ENCODE measurements at places on chromosomes 2 and 18. TPM values are rescaled to one million over a fixed set of nuclear protein-coding genes. Genes with fewer than 3 reads are reported as not detected.

GNAL gene
- 1.2 TPM for total RNA-seq

NT5C1B gene
- not detected for total RNA-seq

ALMS1 gene
- total RNA-seq, result 20.4 TPM

RGPD5 gene
- total RNA-seq, result 59.3 TPM

ARHGAP28 gene
- total RNA-seq, result not detected

INHBB gene
- not detected for total RNA-seq

FBLN7 gene
- total RNA-seq, result 0.38 TPM

RAD51AP2 gene
- total RNA-seq, result not detected

ABCB11 gene
- total RNA-seq, result not detected

TCF7L1 gene
- 0.14 TPM for total RNA-seq

TDRD15 gene
- 0.07 TPM for total RNA-seq

BMP10 gene
- not detected for total RNA-seq

MAP3K19 gene
- not detected for total RNA-seq

GRCh38 chr2:138919120-138919747 is 139.0 kb upstream of the NXPH2 start:
- no peak for DNase-seq

GRCh38 chr2:113225263-113226259 is 51.8 kb downstream of the PSD4 start:
- DNase-seq, result no peak

GRCh38 chr2:129857200-129857599 is 122.3 kb upstream of the RAB6C start:
- DNase-seq, result no peak

- no peak for DNase-seq
Measured at GRCh38 chr18:68399721-68400120, 315.2 kb downstream of the TMX3 start.

DNA sequence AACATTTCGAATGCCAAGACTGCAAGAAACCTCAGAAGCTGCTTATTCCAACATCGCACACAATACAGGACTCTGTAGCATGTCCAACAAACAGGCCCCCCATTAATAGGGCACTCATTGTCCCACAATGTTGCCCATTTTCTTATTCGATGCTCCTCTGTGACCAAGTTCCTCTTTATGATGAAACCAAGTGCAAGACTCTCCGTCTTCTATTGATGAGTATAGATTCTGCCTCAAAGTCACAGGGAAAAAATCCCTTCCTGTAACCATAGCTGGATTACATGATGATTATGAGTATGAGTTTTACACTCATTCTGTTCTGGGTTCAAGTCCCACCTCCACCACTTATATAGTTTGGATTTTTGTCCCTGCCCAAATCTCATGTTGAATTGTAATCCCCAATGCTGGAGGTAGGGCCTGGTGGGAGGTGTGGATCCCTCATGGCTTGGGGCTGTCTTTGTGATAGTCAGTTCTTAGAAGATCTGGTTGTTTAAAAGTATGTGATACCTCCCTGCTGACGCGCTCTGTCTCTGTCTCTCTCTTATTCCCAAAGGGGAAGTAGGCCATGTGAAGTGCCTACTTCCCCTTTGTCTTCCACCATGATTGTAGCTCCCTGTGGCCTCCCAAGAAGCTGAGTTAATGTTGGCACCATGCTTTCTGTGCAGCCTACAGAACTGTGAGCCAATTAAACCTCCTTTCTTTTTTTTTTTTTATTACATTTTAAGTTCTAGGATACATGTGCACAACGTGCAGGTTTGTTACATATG is 148.7 kb downstream of the OSR1 start:
- DNase-seq, result no peak

DNA sequence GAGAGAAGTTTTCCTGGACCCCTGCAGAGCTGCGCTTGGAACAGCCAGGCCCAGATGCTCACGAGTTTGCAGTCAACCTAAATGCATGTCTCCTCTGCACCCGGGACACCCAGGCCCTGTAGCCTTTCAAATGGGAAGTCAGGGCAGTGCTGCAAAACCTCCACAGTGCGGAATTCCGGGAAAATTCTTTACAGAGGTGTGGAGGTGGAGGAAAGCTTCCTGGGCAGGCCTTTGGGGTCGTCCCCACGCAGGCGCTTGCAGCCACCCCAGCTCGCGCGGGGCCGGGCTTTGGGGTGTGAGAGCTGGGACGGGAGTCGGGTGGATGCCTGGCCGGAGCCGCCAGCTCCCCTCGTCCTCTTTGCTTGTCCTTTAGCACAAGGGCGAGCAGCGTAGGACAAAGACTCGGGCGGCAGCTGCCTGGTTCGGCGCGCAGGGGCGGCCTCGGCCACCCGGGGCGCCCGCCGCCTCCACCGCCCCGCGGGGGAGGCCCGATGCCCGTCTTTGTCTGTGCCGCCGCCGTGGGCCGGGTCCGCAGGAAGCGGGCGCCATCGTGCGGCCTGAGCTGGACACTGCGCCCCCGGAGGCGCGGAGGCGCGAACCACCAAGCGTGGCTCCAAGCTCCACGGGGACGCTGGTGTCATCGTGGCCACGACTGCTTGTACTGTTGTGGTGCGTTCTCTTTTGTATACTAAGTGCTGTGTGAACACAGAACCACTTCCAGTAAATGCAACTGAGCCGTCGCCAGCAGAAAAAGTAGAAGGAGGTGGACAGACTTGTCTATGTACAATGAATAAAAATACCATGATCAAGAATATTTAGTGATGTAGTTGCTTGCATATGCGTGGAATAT is 28.2 kb upstream of the BCL11A start:
- no peak for DNase-seq

- DNase-seq, result no peak
Measured at GRCh38 chr18:75264926-75265597, 54.5 kb downstream of the TSHZ1 start.

GRCh38 chr2:197851451-197851850 is 47.1 kb downstream of the PLCL1 start:
- no peak for DNase-seq

DNA sequence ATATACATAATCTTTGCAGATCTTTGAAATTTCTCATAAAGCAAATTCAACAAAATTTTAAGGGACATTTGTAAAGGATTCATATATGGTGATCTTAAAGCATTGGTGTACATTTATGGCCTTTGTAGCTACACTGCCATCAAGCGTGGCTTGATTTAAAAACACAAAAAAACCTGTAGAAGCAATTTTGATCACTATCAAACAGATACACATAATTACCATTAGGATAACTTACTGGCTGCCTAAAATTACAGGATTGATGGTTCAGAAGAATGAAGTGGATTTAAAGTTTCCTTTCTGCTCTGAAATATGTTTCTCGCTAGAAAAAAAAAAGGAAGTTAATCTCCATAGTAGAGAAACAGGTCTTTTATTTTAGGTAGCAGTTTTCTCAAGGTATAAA is 31.4 kb downstream of the MAPRE2 start:
- no peak for DNase-seq

DNA sequence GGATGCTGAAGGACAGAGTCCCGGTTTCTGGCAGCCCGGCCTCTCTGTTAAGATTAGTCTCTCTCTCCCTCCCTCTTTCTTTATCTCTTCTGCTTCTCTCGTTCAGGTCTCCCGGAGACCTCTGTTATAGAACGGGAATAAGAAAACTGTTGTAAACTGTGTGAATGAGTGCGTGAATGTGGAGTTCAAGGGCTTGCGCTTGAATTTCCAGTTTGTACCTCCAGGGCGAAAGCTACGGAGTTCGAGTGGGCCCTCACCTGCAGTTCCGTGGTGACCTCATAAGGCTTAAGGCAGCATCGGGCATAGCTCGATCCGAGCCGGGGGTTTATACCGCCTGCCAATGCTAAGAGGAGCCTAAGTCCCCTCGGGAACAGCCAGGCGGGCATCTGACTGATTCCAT is 26.4 kb downstream of the SKA1 start:
- DNase-seq, result no peak

DNA sequence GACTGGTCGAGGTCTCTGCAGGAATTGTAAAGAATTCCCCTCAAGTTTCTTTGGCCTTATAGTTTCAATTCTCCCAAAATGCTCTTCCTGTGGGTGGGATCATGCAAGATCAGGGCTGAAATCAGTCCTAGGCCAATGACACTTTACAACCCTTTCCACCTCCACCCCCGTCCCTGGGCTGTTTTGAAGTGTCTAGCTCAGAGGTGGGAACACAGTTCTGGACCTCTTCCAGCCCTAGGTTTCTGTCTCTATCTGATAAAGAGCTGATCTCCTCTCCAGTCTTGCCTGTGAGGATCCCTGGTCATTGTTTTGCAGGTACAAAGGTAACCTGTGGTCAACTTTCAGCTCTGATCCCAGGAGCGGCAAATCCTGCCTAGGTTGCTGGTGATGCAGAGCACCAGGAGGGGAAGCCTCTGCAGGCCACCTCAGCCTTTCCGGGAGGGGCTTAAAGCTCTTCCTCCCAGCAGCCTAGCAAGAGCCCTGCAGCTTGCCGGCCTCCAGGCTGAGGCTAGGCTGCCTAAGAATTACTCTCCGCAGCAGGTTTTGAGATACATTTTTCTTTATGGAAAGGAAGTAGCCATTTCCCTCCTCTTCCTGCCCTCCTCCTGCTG is 69.8 kb upstream of the WIPF1 start:
- no peak for DNase-seq

DNA sequence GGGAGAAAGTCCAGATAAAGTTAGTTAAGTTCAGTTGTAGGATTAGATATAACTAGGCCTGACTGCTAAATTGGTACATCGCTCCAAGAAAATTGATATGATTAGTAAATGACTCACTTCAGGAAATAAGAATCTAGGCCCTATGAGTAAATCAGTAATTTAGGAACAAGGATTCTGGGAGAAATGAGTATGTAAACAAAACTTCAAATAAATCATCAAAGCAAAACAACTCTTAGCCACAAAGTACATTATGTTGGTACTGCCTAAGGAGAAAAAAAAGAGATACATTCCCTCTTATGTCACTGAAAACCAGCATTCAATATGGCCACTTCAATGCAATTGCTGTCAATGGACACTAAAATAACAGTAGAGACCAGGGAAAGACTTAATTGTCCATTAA is 529.1 kb downstream of the ZNF804A start:
- DNase-seq, result no peak
